ENCODE measurements at places on chromosomes 1 and 21. TPM values are rescaled to one million over a fixed set of nuclear protein-coding genes. Genes with fewer than 3 reads are reported as not detected.

Gene PCBP3
- polyA plus RNA-seq: 63.2 TPM

Gene CELA2B
- polyA plus RNA-seq: not detected

Gene HENMT1
- 16.3 TPM for polyA plus RNA-seq

Gene VSIG8
- polyA plus RNA-seq: not detected

Gene LIN28A
- not detected for polyA plus RNA-seq

Gene SLC5A9
- polyA plus RNA-seq: not detected

Gene HMCN1
- 0.32 TPM for polyA plus RNA-seq

Gene ANKRD35
- 32.8 TPM for polyA plus RNA-seq

Gene ORC1
- polyA plus RNA-seq: 8.3 TPM

Gene SLC16A4
- 2.4 TPM for polyA plus RNA-seq

Gene LDLRAD2
- polyA plus RNA-seq: not detected

Gene CZIB
- polyA plus RNA-seq: 79.1 TPM

DNA sequence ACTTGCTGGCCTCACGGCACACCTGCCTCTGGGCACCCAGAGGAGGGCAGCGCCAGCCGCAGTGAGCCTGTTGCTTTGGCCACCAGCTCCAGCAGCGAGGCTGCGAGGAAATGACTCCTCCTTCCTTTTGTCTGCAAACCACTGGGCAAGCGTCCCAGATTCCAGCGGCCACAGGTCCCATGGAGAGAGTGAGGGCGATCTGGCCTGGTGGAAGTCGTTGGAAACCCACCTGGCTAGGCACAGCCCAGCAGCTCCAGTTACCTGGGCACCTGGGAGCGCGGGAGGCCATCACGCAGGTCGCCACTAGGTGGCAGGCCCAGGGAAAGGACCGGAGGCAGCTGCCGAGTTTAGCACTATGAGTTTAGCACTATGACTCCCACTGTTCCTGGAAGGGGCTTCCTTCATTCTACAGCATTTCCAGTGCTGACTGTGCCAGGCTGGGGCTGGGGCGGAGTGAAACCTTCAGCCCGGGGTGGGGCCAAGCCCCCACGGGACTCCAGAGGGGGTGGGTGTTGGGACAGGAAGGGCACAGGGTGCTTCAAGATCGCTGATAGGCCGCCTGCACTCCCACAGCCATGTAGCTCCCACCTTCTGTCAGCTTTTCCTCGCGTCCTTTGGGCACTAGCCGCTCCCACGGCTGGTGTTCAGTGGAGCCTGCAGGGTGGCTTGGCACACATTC lies 1.1 kb upstream of the ESPN start:
- peak; percentile 24 for DNase-seq

DNA sequence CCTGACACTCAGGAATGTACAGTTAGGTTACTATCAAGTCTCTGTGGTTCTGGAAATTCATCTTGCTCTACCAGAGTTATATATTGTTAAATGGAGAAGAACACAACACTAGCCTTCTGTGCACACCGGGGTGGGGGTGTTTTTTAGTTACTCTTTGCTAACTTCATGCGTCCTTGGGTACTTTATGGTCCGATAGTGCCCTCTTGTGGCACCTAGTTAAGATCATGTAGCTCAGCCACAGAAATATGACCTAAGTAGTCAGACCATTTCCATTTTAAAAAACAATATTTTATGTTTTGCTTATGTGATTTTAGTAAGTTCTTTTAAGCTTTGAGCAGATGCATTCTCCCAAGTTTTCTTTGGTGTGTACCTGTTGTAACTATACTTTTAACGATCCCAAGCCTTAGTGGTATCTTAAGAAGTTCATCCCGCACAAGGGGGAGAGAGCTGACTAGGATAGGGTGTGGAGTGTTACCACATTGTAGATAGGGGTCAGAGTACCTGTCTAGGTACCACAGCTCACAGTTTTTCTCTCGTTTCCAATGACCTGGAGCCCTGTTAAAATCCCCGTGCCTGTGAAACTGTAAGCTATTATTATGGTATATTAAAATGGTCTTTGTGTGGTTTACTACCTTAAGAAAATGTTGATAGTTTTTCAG lies 20.6 kb upstream of the SH3D21 start:
- DNase-seq: peak; percentile 88

- peak; percentile 79 for DNase-seq
Observed at GRCh38 chr1:182698971-182699370, 14.6 kb upstream of the RGS8 start.

GRCh38 chr1:227994632-227995300 lies 12.0 kb upstream of the WNT3A start:
- DNase-seq: no peak

GRCh38 chr1:19893687-19894086 lies 11.5 kb downstream of the OTUD3 start:
- no peak for DNase-seq

GRCh38 chr1:184851822-184852746 lies 97.4 kb upstream of the EDEM3 start:
- no peak for DNase-seq

DNA sequence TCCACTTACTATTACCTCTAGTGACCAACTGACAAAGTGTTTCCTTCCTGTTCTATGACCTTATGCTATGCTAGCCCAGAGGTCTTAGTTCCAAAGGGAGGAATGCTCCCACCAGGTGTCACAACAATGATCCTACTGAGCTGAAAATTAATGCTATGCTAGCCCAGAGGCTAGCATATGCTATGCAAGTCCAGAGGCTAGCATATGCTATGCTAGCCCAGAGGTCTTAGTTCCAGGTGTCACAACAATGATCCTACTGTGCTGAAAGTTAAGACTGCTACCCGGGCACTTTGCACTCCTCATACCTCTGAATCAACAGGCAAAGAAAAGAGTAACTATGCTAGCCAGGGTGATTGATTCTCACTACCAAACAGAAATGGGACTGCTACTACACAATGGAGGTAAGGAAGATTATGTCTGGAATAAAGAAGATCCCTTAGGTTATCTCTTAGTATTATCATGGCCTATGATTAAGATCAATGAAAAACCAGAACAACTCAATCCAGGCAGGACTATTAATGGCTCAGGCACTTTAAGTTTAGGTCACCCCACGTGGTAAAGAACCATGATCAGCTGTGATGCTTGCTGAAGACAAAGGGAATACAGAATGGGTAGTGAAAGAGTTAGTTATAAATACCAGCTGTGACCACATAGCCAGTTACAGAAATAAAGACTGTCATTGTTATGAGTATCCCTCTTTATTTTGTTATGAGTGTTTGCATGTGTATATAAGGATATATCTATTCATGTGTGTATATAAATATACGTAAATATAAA lies 114.1 kb downstream of the CSMD2 start:
- no peak for DNase-seq

DNA sequence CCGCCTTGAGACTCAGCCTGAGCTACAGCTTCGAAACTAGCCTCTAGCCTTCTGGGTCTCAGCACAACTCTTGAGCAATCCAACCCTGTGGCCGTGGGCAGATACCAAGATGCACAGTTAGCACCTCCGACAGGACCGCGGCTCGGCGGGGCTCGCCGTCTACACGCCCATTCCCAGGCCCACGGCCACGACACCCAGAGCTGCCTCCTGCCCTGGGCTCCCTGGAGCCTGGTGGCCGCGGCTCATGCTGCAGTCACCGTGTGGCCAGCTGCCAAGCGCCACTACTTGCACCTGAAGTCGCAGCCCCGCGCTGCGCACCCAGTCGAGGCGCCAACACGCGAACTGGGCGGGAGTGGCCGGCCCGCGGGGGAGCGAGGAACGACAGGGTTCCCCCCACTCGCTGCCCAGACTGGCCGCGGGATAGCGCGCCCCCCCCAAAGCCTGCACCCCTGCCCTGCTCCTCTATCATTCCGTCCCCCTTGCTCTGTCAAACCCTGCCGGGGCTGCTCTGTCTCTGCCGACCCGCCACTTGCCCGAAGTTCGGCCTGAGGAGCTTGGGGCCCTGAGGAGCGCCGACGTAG lies 729 bp upstream of the CDCA8 start:
- DNase-seq: peak; percentile 13

DNA sequence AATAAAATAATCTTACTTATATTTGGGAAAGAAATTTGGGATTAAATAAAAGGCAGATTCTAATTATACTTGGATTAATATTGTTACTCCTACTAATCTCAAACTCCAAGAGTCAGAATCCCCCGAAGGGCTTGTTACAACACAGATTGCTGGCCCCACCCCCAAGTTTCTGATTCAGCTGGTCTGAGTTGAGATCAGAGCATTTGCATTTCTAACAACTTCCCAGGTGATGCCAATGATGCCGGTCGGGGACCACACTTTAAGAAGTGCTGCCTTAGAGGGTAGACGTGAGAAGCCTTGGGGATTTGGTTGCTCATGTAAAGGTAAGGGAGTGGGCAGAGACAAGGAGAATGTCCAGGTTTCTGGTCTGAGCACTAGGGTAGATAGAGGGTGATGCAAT lies 47.2 kb downstream of the FMN2 start:
- no peak for DNase-seq

DNA sequence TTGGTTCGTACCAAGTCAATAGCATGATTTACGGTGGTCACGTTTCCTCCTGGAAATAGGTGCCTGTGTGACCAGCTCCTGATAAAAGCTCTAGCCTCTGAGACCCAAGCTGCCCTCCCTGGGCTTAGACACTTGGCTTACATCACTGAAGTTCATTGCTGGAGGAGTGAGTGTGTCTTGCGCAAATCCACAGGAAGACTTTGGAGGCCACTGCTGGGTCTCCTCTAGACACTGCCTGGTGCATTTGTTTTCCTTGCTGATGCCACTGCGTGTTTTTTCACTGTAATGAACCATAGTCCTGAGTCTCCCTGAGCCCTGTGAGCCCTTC lies 230.6 kb downstream of the DSCAM start:
- DNase-seq: no peak

DNA sequence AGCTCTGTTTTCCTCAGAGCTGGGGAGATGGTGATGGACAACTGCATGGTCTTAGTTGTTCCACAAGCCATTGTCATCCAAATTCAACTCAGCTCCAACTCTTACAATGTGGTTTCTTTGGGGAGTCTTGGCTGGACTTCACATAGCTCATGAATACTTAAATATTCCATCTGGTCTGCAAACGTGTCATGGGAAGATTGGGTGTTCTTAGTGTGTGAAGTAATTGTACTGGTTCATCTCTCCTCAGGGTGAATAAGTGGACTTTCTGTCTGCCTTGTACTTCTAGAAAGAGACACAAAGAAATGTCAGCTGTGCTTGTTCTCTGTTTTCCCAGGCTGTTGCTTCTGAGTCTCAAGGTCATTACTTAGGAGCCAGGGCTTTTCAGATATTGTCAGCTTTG lies 106.6 kb downstream of the VPS13D start:
- DNase-seq: peak; percentile 55

- DNase-seq: no peak
Observed at GRCh38 chr1:76901158-76901767, 34.0 kb downstream of the ST6GALNAC5 start.

GRCh38 chr1:107649023-107649422 lies 316.0 kb downstream of the VAV3 start:
- DNase-seq: no peak

Data from brain (organoid and tissue), 16 donors.